ENCODE measurements at places on chromosomes 4 and X.
A peak's percentile ranks its signal among the peaks of the same experiment; 100 is the strongest.

GRCh38 chr4:84529169-84529751 is 30.2 kb upstream of the NKX6-1 start:
- DNase-seq: no peak

GRCh38 chrX:2867206-2867605 is 38.5 kb downstream of the GYG2 start:
- no peak for DNase-seq

- peak; percentile 61 for DNase-seq
These were observed 2.9 kb upstream of the HAND2 start for GRCh38 chr4:173532725-173533511.

- no peak for DNase-seq
These were observed 150.8 kb upstream of the CXCL13 start for GRCh38 chr4:77454858-77455257.

GRCh38 chr4:11218692-11219091 is 210.0 kb downstream of the HS3ST1 start:
- no peak for DNase-seq

DNA sequence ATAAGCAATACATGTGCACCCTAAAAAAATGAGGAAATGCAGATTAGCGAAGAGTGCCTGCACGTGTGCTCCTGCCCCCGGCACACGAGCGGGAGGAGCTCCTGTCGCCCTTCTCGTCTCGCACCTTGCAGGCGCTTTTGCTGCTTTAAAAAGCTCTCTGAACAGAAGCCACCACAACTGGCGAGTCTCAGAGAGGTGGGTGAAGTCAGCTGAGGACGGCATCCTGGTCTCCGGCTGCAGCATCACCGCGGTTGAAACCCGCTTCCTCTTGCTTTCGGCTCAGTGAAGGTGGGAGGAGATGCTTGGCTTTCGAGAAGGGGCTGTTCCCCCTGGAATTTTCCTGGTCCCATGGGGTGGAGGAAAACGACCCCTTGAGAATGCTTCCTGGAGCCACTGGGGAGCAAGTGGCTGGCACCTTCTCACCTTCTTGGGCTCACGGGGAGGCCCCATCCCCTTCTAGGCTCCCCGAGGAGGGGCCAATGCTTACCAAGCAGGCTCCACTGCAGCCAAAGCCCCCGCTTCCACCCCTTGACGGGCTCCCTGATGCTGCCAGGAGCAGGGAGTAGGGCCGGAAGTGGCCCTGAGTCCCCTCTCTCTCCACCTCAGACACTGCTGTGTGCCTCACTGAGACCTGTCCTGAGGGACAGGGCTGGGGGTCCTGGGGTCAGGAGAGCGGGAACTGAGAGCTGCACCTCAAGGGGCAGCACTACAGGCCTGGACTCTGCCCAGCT is 29.2 kb upstream of the MXD4 start:
- no peak for DNase-seq

- DNase-seq: no peak
These were observed 26.9 kb downstream of the UTP14A start for GRCh38 chrX:129932821-129933321.

All from coronary artery (tissue), 2 donors.